ENCODE measurements at places on chromosomes 6 and 20. TPM values are rescaled to one million over a fixed set of nuclear protein-coding genes. Genes with fewer than 3 reads are reported as not detected.

DNA sequence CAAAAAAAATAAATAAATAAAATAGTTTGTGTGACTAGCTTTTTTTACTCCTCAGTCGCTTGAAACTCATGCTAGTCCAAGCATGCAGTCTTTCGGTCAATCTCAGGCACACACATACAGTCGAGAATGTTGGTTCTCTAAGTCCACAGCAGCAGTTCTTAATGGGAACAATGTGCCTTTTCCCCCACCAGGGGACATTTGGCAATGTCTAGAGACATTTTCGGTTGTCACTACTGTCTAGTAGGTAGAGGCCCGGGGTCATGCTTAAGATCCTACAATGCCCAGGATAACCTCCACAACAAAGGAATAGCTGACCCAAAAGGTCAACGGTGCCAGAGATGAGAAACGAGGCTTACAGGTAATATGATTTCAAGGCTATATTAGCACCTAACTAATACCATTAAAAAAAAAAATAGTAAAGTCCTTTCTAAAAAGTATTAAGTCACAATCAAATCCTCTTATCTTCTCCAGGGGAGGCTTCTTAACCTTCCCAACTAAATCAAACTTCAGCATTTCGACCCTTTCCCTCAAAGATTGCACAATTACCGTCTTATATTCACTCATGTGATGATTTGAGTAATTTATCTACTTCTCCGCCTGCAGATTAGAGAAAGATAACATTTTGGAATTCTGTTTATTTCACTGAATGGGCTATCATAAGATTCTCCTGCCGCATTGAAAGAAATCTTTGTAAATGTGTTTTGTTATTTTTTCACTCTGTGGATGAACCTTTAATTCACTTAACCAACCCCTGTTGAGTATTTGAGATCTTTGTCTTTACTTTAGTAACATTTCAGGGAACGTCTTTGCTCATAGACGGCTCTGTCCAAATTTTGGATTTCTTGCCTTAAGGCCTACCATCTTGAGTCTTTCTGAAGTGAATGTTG lies 8.1 kb upstream of the SALL4 start:
- no peaks in the 10 kb centered on the region for H3K4me1 ChIP-seq
- no peak overlapping the region for H3K27ac ChIP-seq
- no peak for DNase-seq
- no peak overlapping the region for H3K4me3 ChIP-seq

DNA sequence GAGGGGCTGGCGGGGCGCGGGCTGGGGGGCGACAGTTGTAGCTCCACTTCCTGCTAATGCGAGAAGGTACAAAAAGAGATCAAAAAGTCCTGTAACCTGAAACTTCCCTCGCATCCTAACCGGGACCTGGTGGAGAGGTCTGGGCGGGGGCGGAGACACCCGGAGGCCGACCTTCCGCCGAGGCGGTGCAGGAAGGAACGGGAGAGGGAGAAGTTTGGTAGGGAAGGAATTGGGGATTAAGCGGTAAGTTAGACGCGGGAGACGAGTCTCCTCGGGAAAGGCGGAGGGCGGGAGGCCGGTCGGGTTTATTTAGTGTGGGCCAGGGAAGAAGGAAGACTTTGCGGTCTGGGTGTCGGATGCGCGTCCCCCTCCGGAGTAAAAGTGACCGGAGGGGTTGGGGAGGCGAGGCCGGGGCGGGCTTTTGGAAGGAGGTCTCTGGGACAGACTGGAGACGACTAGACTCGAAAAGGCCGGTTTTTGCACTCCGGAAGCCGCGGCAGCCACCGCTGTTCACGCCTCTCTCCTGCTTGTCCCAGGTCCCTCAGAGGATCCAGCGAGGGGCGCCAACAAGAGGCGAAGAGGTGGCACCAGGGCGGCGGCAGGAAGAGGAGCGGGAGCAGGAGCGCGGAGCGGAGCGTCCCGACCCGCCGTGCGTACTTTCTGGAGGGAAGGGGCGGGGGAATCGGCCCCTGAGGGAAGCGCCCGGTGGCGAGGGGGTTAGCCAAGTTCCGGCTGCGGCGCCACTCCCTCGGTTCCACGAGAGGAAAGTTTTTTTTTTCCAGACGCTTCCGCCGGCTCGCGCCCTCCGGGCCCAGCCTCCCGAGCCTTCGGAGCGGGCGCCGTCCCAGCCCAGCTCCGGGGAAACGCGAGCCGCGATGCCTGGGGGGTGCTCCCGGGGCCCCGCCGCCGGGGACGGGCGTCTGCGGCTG lies 734 bp downstream of the TPBG start:
- DNase-seq = peak; percentile 64
- H3K36me3 ChIP-seq = no peaks in the 10 kb centered on the region
- H3K27ac ChIP-seq = peak overlapping the region; percentile 65
- peak overlapping the region; percentile 58 for H3K4me3 ChIP-seq
- no peaks in the 10 kb centered on the region for H3K27me3 ChIP-seq

- H3K4me3 ChIP-seq = no peak overlapping the region
- H3K4me1 ChIP-seq = no peaks in the 10 kb centered on the region
- H3K27me3 ChIP-seq = no peaks in the 10 kb centered on the region
- no peaks in the 10 kb centered on the region for H3K36me3 ChIP-seq
- DNase-seq = no peak
Observed at GRCh38 chr6:69933239-69933638, 66.9 kb downstream of the COL19A1 start.

GRCh38 chr20:9035126-9035525 lies 33.8 kb upstream of the PLCB4 start:
- no peaks in the 10 kb centered on the region for H3K27me3 ChIP-seq
- no peaks in the 10 kb centered on the region for H3K36me3 ChIP-seq
- H3K27ac ChIP-seq = no peak overlapping the region
- H3K4me1 ChIP-seq = no peaks in the 10 kb centered on the region
- no peak overlapping the region for H3K4me3 ChIP-seq
- no peak for DNase-seq

The MOG gene
- total RNA-seq = 0.16 TPM

The FAM50B gene
- total RNA-seq = 19.6 TPM

Measured in right atrium auricular region (tissue), 2 donors.